Naive thymus-derived CD4-positive, alpha-beta T cell (primary cell): ENCODE measurements at places on chromosomes 2 and 18.

DNA sequence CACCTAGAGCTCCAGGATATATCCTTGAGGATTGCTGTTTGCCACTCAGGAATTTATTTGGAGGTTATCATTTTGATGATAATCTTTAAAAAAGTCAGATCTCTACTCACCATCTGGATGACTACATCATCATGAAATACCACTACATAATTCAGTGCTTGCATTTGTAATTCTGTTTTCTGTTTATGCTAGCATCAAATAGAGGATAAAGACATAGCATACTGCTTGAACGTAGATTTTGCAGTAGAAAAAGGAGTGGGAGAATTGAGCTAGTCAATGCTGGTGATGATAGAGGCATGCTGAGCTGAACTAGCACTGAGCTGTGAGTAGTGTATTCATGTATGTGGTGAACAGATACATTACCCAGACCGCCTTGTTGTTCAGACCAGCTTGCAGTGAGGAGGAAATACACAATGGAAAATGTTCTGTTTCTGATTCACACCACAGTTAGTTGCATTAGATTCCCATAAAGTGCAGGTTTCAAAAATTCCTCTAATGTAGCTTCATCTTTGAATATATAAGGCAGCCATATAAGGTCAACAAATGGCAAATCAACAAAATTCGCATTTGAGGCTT, 68.8 kb upstream of the CDC42EP3 start:
- DNase-seq, result no peak

DNA sequence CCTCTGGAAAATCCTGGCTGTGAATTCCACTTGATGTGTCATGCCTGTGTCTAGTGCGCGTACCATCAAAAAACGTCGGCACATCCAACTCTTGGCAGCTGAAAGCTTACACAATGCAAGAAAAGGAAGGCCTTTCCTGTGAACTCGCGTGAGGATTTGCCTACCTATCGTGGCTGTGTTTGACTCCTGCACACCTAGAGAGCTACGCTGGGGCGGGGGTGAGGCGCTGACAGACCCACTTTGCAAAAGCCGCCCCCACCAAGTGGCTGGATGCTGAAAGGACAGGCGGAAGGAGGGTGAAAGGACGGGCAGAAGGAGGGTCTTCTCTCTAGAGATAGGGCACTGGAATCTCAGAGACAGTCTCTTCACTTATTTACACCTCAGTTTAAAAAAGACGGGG, 270.1 kb downstream of the EIPR1 start:
- DNase-seq, result no peak

DNA sequence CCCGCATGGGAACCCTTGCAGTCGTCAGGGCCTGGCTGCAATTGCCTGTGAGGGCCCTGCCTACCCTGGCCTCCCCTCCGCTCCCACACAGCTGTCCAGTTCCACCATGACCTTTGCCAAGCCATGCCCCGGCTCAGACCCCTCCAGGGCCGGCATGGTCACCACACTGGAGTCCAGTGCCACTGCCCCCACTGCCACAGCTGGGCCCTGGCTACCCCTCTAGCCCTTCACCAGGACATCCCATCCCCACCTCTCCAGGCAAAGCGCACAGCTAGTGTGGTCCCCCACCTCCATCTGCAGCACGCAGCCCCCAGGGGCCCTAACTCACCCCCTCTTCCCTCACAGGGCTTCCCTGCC, 70.3 kb upstream of the SMAD7 start:
- DNase-seq, result no peak

- no peak for DNase-seq
These were observed 217.2 kb downstream of the NR4A2 start for GRCh38 chr2:156115338-156115737.
